ENCODE measurements at places on chromosomes 7 and 10. TPM values are rescaled to one million over a fixed set of nuclear protein-coding genes. Genes with fewer than 3 reads are reported as not detected.

DNA sequence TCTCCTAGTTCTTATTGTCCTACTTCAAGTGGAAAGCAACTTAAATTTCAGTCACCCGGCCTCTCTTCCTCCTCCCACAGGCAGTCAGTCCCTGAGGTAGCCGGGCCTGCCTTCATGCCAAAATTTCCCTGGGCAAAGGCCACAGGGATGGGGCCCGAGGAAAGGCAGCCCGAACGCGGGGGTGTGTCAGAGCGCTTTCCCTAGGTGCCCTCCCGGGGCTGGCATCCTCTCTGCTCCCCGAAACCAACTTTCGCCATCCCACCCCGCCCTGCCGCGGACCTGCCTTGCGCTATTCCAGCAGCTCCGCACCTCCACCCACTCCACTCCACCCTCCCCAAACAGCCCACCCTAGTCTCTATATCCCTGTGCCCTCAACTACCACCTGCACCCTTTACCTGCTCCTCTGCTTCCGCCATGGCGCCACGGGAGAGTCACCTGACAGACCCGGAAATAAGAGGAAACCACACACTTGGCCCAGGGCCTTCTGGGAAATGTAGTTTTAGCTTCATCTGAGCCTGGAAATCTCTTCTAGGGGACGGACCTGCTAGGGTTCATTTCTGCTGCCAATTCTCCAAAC, at the start of gene VPS41:
TSS of gene VPS41 (minus strand) at position 433 of the 577 bp plus-strand sequence. CDS start at position 416, 17 bp downstream.
- DNase-seq = peak; percentile 81

WEE2 gene
- 0.17 TPM for total RNA-seq

GRCh38 chr7:69892790-69893189, 294.5 kb downstream of the AUTS2 start:
- DNase-seq = no peak

DNA sequence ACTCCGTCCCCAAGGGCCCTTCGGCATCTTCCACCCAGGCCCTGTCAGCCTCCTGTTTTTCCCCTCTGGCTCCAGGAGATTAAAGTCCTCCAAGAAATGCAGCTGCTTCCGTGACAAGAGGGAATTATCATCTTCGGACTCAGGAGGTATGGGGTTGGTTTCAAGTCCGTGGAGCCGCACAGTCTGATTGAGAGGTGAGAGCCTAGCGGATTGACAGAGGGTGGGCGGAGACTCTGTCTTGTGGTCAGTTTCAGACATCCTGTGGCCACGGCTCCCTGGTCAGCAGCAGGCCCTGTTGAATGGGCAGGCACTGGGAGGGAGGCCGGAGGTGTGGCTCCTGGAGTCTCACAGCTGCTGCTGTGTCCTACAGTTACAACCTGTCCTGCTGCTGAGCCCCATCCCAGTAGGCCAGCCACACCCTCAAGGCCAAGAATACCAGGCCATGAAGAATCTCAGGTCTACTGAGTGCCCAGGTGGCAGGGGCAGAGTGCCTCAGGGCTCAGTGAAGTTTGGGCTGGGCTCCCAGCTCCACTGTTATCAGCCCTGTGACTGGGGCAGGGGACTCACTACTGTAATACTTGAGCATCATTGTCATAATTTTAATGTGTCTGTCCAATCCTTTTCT, 49.3 kb upstream of the ZNF716 start:
- DNase-seq = no peak

DNA sequence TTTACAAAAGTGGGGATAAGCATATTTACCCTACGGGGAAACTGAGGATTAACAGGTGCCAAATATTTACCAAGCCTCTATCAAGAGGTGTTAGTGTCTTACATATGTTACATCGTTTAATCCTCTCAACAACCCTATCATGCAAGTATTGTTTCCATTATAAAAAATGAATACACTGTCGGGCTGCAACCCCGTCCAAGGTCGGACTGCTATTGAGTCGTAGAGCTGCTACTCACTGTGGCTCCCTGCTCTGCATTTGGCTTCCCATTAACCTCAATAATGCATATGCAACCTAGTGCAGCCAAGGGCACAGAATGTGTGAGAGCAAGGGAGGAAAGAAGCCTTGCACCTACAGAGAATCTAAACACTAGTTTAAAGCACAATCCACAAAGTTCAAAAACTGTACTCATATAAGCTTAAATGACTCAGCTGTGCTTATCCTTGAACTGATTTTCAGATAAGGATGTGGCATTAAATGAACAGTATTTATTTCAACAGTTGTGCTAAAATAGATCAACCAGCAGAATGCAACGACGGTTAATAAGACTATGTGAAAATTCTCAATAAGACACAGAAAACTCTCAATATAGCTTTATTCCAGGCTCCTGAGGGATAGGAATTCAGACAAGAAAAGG, 49.9 kb downstream of the UBE2H start:
- DNase-seq = no peak

TFPI2 gene
- not detected for total RNA-seq

Measured in natural killer cell treated with Interleukin-12 subunit alpha and Interleukin-12 subunit beta and Interleukin-15 and Interleukin-18, amount 100 ng/mL, for 72 hours (primary cell).